ENCODE measurements at places on chromosomes 5 and 9.
A peak's percentile ranks its signal among the peaks of the same experiment; 100 is the strongest.

DNA sequence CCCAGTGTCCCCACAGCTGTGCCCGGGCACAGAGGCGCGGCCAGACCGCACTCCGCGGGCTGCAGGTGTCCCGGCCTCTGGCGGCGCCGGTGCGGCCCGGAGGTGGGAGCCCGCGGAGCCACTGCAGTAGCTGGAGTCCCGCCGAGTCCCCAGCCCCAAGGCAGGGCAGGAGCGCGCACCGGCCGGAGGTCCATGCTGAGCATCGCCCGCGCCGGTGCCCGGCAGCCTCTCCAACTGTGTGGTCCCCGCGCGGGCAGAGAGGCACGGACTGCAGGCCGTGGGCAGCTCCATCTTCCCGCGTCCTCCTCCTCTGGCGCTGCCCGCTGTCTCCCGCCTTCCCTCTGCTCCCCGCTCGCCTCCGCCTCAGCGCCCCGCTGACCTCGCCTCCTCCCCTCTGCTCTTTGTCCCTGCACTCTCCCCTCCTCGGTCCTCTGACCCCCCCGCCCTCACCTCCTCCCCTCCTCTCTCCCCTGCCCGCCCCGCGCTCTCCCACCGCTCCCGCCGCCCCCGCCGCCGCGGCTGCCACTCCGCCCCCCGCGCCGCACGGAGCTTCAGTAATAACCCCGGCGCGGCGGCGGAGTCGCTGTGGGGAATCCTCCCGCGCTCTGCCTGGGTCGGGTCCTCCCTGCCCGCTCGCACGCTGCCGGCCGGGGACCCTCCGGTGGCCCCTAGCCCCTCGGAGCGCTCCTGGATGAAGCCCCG, at the start of gene ADAMTS16:
ADAMTS16 (plus strand) TSS at position 554 of the 702 bp plus-strand sequence; CDS start at position 692, 138 bp downstream.
- no peak for DNase-seq

- DNase-seq, result no peak
Measured at GRCh38 chr5:18771097-18771610, 1136.9 kb downstream of the TAF11L14 start.

GRCh38 chr9:71326360-71326759, 204.9 kb upstream of the TRPM3 start:
- no peak for DNase-seq

- no peak for DNase-seq
Measured at GRCh38 chr5:53256746-53257145, 147.2 kb upstream of the MOCS2 start.

DNA sequence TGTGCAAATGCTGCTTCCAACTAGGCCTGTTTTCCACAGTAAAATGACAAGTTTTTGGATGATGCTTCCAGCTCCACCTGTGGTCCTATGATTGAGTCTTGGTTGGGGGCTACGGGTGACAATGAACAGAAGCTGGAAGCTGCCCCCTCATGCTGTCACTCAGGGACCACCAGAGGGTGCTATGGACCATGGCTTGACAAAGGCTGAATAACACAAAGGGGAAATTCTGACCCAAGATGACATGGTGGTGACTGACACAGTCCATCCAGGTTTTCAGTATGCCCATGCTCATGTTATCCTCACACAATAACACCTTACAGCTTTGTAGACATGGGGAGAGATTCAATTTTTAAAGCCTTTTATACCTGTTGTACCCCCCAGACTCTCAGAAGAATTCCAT, 23.9 kb upstream of the SAP30L start:
- DNase-seq, result no peak

GRCh38 chr9:124559871-124560270, 52.7 kb upstream of the NR5A1 start:
- peak; percentile 36 for DNase-seq

DNA sequence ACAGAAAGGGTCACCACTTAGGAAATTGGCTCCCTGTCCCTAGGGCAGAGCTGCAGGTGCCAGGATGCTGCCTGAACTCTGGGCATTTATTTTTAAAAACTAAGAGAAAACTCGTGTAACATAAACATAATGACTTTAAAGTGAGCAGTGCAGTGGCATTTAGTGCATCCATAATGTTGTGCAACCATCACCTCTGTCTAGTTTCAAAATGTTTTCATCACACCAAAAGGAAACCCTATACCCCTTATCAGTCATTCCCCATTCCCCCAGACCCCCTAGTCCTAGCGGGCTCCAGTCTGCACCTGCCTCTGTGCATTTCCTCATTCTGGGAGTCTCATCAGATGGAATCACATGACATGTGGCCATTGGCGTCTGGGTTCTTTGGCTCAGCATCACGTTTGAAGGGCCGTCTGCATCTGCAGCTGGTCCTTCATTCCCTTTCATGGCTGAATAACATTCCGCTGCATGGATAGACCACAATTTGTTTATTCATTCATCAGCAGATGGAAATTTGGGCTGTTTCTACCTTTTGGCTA, 55.8 kb downstream of the NSG2 start:
- DNase-seq, result no peak

GRCh38 chr9:127013597-127013996, 99.0 kb downstream of the RALGPS1 start:
- no peak for DNase-seq

- no peak for DNase-seq
Measured at GRCh38 chr5:168011096-168011495, 280.3 kb upstream of the WWC1 start.

DNA sequence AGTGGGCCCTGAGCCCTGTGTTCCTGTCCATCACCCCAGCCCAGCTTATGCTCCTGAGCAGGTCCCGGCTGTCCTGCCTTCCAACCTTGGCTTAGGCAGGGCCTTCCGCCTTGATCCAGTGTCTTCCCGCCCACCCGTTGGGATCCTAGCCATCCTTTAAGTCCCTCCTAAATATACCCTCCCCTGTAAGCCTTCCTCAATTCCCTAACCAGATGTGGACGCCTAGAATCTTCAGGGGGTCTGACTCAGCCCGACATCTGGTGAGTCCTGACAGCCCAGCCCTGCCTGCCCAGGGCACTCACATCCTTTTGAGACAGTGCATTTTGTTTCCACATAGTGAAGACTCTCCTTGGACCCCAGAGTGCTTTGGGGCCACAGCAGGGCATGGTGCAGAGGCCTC, 23.7 kb downstream of the SLC6A7 start:
- peak; percentile 6 for DNase-seq

DNA sequence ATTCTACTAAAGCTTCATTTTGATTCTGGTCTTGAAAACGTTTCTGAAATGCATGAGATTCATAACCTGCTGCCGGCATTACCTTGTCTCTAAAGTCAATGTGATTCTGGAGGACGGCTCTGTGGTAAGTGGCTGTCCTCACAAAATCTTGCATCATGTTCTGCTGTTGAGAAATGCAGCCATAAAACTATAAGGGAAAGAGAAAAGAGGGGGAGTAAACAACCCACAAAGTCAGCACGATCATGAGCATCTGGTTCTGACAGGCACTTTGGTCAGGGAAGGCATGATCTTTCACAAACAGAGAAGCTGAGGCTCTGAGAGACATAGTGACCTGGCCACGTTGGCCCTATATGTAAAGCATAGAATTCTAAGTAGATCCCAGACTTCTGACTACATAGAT, 168.9 kb upstream of the PUM3 start:
- DNase-seq, result no peak

- no peak for DNase-seq
Measured at GRCh38 chr9:115548609-115549260, 430.8 kb upstream of the TNC start.

GRCh38 chr5:111200828-111201227, 23.4 kb upstream of the CAMK4 start:
- DNase-seq, result no peak

DNA sequence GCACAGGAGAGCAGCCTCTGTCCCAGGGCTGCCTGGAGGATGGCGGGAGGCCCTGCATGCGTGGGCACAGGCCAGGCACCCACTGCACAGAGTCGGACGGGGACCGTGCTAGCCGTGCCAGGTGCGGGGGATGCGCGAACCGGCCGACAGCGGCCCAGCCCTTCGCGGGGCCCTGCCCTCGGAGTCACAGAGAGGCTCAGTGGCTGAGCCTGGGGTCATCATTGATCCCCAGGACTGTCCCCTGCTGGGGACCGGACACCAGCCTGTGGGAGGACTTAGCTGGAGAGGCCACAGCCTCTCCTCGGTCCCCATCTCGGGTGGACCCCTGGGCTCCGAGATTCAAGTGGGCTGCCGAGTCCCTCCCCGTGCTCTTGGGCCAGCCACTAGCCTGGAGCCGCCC, 19.1 kb upstream of the LAMC3 start:
- no peak for DNase-seq

DNA sequence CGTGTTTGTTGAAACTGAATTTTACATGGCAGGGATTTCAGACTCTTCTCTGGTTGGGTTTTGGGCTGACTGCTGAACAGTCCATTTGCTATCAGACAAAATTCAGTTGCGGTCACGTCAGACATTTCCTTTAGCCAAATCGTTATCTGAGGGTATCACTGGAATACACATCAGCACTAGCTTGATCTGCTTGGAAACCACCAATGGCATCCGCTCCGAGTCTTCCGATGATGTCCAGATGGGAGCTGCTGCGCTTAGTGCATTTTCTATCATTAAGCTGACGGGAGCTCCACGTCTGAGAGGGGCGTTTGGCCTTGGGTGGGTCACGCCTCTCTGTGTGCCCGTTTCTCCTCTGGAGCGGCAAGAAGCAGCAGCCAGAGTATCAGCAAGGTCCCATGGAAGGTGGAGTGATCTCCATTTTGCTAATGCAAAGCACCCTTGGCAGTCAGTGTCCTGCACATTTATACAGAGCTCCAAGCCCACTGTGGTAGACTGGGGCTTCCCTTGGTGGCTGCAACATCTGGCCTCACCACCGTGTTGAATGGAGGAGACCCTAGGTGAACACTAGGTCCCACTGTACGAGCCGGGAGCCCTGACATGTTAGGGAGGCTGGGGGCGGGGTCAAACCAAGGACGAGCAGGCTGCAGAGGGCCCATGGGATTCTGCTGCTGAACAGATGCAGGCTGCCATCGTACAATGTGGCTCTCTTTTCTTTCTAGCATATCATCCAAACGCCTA, 134.6 kb upstream of the PHYKPL start:
- no peak for DNase-seq

DNA sequence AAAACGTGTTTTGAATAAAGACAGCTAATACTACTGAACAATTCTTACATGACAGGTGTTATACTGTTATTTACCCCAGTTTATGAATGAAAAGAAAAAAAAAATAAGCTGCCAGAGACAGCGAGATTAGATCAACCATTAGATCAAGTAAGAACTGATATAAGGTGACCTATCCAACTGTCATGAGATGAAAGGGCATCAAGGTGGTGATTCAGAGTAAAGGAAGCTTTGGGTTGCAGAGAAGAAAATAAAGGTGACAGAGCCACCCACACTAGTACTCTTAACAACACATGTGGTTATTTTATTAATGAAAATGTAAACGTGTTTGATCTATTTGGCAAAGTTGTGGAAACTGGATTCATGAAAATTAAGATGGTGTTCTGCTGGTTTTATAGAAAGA, 435.2 kb downstream of the GABRG2 start:
- DNase-seq, result no peak

Data from skin of body (tissue), 3 donors.